ENCODE measurements at places on chromosomes 3 and 15.

DNA sequence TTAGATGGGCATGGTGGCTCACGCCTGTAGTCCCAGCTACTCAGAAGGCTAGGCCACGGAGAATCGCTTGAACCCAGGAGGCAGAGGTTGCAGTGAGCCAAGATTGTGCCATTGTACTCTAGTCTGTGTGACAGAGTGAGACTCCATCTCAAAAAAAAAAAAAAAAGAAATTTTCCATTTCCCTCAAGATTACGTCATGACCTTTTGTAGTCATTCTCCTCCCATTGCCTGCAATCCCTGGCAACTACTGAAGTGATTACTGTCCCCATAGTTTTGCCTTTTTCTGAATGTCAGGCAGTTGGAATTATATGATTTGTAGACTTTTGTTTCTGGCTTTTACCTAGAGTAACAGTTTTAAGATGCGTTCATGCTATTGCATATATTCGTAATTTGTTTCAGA is 28.0 kb downstream of the WDR76 start:
- DNase-seq: no peak

- no peak for DNase-seq
Observed at GRCh38 chr15:92843814-92844213, 56.3 kb upstream of the CHD2 start.

- DNase-seq: no peak
Observed at GRCh38 chr3:49880581-49881315, 11.0 kb upstream of the CAMKV start.

- no peak for DNase-seq
Observed at GRCh38 chr15:81239190-81239589, 42.5 kb downstream of the IL16 start.

DNA sequence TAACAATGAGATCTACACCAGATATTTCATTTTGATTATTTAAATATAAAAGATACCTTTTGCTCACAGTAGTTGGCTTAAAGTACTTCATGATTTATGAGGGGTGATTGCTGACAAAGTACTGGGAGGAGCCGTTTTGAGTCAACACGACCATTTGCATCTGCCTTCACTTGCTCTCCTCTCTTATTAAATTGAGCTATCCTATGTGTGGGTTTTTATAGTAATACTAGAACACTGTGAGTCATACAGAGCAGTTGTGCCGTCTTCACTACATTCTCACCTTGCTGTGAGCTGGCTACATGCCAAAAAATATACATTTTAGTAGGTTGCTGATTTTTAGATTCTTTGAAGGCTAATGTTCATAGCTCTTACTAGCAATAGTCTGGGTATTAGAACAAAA is 161.2 kb downstream of the ALCAM start:
- peak; percentile 91 for DNase-seq

- no peak for DNase-seq
Observed at GRCh38 chr3:21944251-21944650, 193.2 kb upstream of the ZNF385D start.

- DNase-seq: no peak
Observed at GRCh38 chr15:64739156-64739555, 36.2 kb downstream of the RBPMS2 start.

- no peak for DNase-seq
Observed at GRCh38 chr3:9278498-9278897, 29.1 kb upstream of the SRGAP3 start.

- DNase-seq: no peak
Observed at GRCh38 chr3:141812084-141812483, 48.9 kb downstream of the GRK7 start.

- DNase-seq: no peak
Observed at GRCh38 chr3:157319672-157320071, 117.0 kb upstream of the PTX3 start.

- DNase-seq: no peak
Observed at GRCh38 chr3:127647166-127647844, 18.3 kb downstream of the PODXL2 start.

All from DMS153 (cell line).